ENCODE measurements at places on chromosomes 2 and 18.

- no peak for DNase-seq
Measured at GRCh38 chr18:9941103-9941502, 27.3 kb downstream of the VAPA start.

GRCh38 chr18:47767699-47768098 lies 162.8 kb downstream of the SMAD2 start:
- DNase-seq = no peak

- no peak for DNase-seq
Measured at GRCh38 chr2:231780123-231780908, 766 bp downstream of the PDE6D start.

- no peak for DNase-seq
Measured at GRCh38 chr2:39416140-39416539, 20.9 kb downstream of the MAP4K3 start.

DNA sequence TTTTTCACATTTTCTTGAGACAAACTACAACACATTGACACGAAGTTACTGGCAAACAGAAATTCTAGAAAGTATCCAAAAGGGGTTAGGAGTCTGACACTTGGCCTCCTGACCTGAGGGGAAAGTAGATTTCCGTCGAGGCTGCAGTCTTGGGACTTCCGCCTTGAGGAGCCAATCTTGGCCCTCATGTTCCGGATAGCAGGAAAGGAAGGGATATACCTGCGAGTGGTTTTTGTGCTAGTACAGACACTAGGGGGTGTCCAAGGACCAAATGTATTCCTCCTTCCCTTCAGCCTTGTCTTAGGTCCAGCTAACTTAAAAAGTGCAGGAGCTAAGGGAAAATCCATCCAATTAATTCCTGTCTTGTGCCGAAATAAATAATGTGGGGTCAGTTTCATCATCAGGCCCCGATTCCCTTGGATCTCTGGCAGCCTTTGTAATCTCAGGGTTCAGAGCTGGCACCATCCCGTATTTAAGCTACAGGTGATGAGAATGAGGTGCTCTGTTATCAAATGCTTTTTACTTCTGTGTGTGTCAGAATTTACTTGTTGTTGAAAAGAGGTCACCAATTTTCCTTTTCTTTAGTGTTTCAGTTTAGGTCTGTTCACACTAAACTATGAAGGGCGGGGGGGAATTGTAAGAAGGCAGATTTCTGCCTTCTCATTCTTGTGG lies 330.2 kb upstream of the FANCL start:
- DNase-seq = no peak

- no peak for DNase-seq
Measured at GRCh38 chr18:9066817-9067306, 35.6 kb upstream of the NDUFV2 start.

Measured in amygdala (tissue), 56 donors.